ENCODE measurements at places on chromosomes 3 and 15.

- no peak for DNase-seq
Measured at GRCh38 chr3:30625541-30626438, 19.4 kb downstream of the TGFBR2 start.

GRCh38 chr3:41688595-41689380 lies 273.1 kb downstream of the ULK4 start:
- no peak for DNase-seq

- no peak for DNase-seq
Measured at GRCh38 chr3:143849854-143850549, 1.7 kb upstream of the SLC9A9 start.

GRCh38 chr15:81126892-81127291 lies 7.2 kb upstream of the CFAP161 start:
- DNase-seq: no peak

- no peak for DNase-seq
Measured at GRCh38 chr3:190902292-190902691, 39.8 kb upstream of the GMNC start.

GRCh38 chr3:12287727-12288181 lies 1.1 kb upstream of the PPARG start:
- DNase-seq: no peak
